IPS DF 6.9 (cell line): ENCODE measurements at places on chromosomes 7 and 10.

GRCh38 chr7:47241112-47242065 is 340.5 kb downstream of the TNS3 start:
- H3K36me3 ChIP-seq, result no peaks in the 10 kb centered on the region
- H3K4me3 ChIP-seq, result no peak overlapping the region
- no peaks in the 10 kb centered on the region; the same call in 1 of the 2 replicates for H3K4me1 ChIP-seq
- no peak overlapping the region for H3K27ac ChIP-seq
- DNase-seq, result no peak

DNA sequence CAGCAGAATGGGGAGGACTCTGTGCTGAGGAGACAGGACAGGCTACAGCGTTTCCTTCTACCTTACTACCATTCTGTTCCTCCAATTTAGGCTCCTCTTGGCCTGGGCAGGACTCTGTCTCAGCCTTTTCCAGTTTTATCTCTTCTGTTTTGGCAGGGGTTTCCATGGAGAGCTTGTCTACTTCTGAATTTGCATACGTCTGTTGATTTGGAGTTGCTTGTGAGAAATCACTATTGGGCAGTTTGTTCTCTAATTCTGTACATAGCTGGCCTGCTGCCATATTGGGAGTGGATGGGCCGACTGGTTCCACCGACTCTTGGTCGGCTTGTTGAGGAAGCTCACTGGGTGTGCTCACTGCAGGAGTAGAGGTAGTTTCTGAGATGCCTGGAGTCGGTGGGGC is 136.8 kb downstream of the GALNT11 start:
- DNase-seq, result no peak
- H3K4me3 ChIP-seq, result no peak overlapping the region
- no peak overlapping the region for H3K27ac ChIP-seq
- H3K4me1 ChIP-seq, result no peaks in the 10 kb centered on the region
- H3K27me3 ChIP-seq, result no peaks in the 10 kb centered on the region; the same call in 1 of the 2 replicates
- peaks cover 17% of the 10 kb centered on the region for H3K36me3 ChIP-seq

GRCh38 chr7:124255041-124255655 is 222.3 kb upstream of the TMEM229A start:
- no peak for DNase-seq
- H3K27ac ChIP-seq, result no peak overlapping the region
- H3K4me1 ChIP-seq, result no peaks in the 10 kb centered on the region
- no peaks in the 10 kb centered on the region for H3K36me3 ChIP-seq
- H3K4me3 ChIP-seq, result no peak overlapping the region
- no peaks in the 10 kb centered on the region for H3K27me3 ChIP-seq

DNA sequence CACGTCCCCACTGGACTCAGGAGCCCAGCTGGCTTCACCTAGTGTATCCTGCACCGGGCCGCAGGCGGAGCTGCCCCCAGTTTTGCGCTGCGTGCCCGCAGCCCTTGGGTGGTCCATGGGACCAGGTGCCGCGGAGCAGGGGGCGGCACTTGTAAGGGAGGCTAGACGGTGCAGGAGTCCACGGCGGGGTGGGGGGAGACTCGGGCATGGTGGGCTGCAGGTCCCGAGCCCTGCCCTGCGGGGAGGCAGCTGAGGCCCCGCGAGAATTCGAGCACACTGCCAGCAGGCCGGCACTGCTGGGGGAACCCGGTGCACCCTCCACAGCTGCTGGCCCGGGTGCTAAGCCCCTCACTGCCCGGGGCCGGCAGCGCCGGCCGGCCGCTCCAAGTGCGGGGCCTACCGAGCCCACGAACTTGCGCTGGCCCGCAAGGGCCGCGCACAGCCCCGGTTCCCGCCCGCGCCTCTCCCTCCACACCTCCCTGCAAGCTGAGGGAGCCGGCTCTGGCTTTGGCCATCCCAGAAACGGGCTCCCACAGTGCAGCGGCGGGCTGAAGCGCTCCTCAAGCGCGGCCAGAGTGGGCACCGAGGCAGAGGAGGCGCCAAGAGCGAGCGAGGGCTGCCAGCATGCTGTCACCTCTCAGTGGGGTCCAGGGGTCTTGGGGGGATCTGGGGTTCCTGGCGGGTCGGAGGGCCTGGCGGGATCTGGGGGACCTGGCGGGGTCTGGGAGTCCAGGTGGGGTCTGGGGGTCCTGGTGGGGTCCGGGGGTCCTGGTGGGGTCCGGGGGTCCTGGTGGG is 81.4 kb downstream of the VIPR2 start:
- no peaks in the 10 kb centered on the region for H3K27me3 ChIP-seq
- no peak overlapping the region for H3K27ac ChIP-seq
- no peak for DNase-seq
- H3K36me3 ChIP-seq, result no peaks in the 10 kb centered on the region

DNA sequence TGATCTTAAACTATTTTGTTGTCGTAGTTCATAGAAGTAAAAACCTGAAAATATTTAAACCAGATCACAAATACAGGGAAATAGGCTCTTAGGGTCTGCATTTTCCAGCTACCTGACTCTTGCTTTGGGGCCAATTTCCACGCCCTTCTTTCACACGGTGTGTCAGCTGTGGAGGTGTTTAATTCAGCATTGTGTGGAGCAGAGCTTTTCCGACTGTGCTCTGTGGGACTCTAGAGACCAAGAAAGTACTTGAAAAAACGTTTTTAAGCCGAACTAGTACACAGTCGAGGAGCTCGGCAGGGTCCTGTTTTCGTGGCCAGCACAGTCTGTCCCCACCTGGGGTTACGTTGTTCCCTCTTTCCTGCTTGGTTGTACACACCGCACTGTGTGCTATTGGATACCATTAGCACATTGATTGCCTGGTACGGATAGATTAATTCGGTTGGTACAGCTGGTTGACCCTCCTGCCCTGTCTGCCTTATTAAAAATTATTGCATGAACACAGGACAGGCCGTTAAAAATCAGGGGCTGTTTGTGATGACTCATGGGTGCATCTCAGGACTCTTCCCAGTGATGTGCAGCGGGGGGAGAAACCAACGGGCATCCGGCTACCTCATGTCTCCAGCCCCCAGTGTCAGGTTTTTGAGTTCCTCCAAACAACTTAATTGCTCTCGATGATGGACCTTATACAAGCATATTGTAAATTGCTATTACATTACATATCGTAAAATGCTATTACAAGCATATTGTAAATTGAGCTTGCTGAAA is 80.7 kb upstream of the BTBD16 start:
- H3K36me3 ChIP-seq, result no peaks in the 10 kb centered on the region
- H3K4me3 ChIP-seq, result no peak overlapping the region
- DNase-seq, result no peak
- no peaks in the 10 kb centered on the region for H3K27me3 ChIP-seq

DNA sequence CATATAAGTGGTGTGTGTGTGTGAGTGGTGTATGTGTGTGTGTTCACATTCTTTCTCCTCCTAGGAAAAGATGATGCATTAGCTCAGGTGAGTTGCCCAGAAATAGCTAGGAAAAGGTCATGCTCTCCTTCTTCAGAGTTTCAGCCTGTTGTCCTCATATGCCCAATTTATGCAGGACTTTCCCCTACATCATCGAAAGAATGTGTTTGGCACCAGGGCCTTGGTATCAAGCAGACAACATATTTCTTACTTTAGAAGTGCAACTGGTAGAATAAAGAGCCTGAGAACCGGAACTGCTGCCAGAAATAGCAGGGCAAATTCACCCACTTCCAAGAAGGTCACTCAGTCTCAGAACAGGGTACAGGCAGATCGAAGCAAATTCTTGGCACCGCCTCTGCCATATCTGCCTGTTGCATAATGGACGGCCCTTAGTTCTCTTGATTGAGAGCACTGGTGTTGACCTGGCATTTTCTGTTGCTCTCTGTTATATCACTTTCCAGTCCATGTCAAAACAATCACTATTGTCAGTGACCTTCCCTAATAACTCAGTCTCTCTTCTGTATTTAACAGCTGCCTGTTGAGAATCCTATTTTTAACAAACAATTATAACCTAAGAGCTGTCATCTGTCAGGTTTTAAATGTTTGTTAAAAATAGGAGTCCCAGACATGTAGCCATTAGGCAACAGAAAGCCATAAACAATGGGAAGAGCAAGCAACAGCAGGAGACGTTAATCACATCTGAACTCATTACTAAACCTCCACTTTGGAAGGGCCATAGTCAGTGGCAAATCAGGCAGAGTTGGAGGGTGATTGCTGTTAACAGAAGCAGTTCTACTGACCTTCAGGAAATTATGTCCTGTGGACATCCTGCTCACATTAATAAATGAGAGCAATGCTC is 20.7 kb downstream of the ADRB1 start:
- H3K27me3 ChIP-seq, result no peaks in the 10 kb centered on the region
- H3K4me3 ChIP-seq, result no peak overlapping the region
- DNase-seq, result no peak
- H3K36me3 ChIP-seq, result no peaks in the 10 kb centered on the region
- no peak overlapping the region for H3K27ac ChIP-seq
- H3K4me1 ChIP-seq, result 0 out of 2 replicates have a peak, but pooled peaks cover 1% of the 10 kb centered on the region

DNA sequence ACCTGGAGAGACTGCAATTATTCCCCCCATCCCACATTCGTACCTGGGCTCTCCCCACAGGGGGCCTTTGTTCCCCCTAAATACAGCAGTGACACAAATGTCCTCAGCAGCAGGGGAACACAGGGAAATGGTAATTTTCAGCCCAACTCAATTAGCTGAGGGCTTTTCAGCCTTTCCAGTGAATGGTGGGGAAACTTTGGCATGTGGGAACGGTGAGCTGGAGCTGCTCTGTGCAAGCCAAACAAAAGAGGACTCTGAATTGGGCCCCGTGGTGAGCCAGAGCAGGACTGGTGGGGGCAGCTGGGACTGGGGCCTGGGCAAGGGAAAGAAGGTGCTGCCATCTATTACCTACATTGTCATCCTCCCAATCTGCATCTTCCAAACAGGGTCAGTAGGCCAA is 51.0 kb downstream of the FBXW4 start:
- peak; percentile 87 for DNase-seq
- H3K4me3 ChIP-seq, result no peak overlapping the region
- peaks cover 15% of the 10 kb centered on the region for H3K4me1 ChIP-seq
- no peaks in the 10 kb centered on the region for H3K36me3 ChIP-seq
- H3K27ac ChIP-seq, result peak overlapping the region; percentile 64

- H3K27me3 ChIP-seq, result no peaks in the 10 kb centered on the region
- DNase-seq, result no peak
- H3K36me3 ChIP-seq, result no peaks in the 10 kb centered on the region
- no peak overlapping the region for H3K4me3 ChIP-seq
Observed at GRCh38 chr7:80272560-80273239, 138.1 kb downstream of the GNAI1 start.

DNA sequence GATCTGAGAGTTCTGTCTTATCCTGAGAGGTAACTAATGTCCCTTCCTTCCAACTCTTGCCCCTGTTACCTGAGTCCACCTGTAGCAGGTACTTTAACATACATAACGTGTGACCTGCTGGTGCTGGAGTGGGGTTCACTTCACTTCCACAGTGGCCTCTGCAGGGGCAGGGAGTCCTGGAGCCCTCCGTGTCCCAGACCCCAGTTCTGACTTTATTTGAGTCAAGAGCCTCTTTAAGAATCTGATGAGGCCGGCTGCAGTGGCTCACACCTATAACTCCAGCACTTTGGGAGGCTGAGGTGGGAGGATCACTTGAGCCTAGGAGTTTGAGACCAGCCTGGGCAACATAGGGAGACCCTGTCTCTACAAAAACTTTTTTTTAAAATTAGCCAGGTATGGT is 117.0 kb upstream of the RET start:
- H3K27me3 ChIP-seq, result no peaks in the 10 kb centered on the region
- no peak for DNase-seq
- no peak overlapping the region for H3K4me3 ChIP-seq
- H3K4me1 ChIP-seq, result no peaks in the 10 kb centered on the region

GRCh38 chr10:110657973-110658691 is 14.0 kb downstream of the RBM20 start:
- H3K4me1 ChIP-seq, result no peaks in the 10 kb centered on the region
- no peaks in the 10 kb centered on the region for H3K27me3 ChIP-seq
- no peak overlapping the region for H3K4me3 ChIP-seq
- H3K36me3 ChIP-seq, result no peaks in the 10 kb centered on the region

- DNase-seq, result peak; percentile 63
- no peaks in the 10 kb centered on the region for H3K4me1 ChIP-seq
- no peaks in the 10 kb centered on the region; the same call in 1 of the 2 replicates for H3K36me3 ChIP-seq
- no peak overlapping the region for H3K4me3 ChIP-seq
- H3K27ac ChIP-seq, result no peak overlapping the region
Observed at GRCh38 chr10:100562008-100562672, 26.4 kb downstream of the HIF1AN start.

GRCh38 chr7:35418716-35419390 is 165.0 kb upstream of the TBX20 start:
- H3K36me3 ChIP-seq, result no peaks in the 10 kb centered on the region
- no peak overlapping the region for H3K4me3 ChIP-seq
- no peaks in the 10 kb centered on the region for H3K4me1 ChIP-seq
- H3K27ac ChIP-seq, result no peak overlapping the region

DNA sequence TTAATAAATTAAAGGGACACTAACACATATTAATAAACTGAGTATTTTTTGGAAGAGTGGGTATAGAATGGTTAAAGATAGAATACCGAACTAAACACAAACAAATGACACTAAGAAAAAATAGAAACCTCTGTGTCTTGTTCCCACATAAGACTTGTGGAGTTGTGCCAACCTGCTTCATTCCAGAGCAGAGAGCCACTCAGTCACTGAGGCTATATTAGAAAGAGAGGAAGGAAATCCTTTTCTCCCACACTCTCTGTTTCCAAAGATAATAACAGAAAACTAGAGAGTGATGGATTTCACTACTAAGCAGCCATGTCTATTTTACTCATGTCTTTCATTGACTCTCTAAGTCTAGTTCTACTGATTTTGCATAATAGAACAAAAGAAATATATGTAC is 26.0 kb downstream of the CTNNA3 start:
- H3K4me1 ChIP-seq, result no peaks in the 10 kb centered on the region
- H3K36me3 ChIP-seq, result no peaks in the 10 kb centered on the region
- H3K27me3 ChIP-seq, result no peaks in the 10 kb centered on the region
- H3K27ac ChIP-seq, result no peak overlapping the region
- no peak for DNase-seq

DNA sequence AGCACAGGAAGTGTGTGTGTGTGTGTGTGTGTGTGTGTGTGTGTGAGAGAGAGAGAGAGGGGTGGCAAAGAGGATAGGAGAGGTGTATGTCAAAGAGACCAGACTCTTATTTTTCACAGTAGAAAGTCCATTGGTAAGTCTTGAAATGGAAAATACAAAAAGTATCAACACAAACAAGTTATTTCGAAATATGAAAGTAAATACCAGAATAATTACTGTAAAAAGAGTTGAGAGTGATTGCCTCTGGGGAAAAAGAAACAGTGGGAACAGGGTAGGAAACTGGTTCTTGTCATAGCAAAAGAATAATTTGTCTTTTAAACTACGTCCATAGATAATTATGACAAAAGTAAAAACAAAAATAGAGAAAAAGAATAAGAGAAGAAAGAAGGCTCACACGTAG is 29.0 kb upstream of the EIF5AL1 start:
- H3K4me1 ChIP-seq, result no peaks in the 10 kb centered on the region
- H3K27me3 ChIP-seq, result no peaks in the 10 kb centered on the region
- no peak for DNase-seq
- no peak overlapping the region for H3K4me3 ChIP-seq
